ENCODE measurements at places on chromosomes 5 and 9. TPM values are rescaled to one million over a fixed set of nuclear protein-coding genes. Genes with fewer than 3 reads are reported as not detected.

Gene HMCN2
- 5.2 TPM for total RNA-seq

- no peak for DNase-seq
Observed at GRCh38 chr9:109164042-109164441, 3.0 kb downstream of the FRRS1L start.

- DNase-seq, result no peak
Observed at GRCh38 chr5:169561893-169562292, 21.7 kb upstream of the SPDL1 start.

DNA sequence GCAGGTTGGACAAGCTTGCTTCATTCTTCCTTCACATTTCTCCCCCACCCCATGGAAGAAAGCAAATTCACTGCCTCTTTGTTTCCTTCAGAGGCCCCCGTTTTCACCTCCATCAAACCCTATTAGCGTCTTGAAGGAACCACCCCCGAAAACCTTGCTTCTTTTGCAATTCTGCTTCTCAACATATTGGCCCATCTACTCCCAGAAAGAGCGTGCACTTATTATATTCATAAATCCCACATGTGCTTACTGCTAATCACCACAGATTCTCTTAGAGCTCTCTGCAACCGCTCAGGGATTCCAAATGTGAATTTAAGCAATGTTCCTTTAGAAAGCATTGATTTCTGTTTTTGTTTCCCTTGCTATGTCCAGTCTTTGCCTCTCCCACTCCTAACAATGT is 1.1 kb downstream of the F2RL2 start:
- DNase-seq, result no peak

DNA sequence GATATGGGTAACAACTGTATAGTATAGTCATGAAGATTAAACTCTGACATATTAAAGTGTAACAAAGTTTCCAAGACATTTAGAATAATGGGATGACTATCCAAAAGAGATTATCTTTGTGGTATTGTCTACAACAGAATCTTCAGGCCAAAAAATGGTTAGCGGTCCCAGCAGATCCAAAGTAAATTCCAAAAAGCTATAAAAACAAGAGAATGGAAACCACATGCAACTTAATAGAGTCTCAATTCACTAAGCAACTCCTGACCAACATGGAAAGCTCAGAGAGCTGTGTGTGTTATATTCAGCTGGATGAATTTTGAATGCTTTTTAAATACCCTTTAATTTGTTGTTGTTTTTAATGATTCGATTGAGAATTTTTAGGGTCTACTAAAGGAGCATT is 688.2 kb downstream of the CETN3 start:
- no peak for DNase-seq

Gene PLAC8L1
- total RNA-seq, result not detected

GRCh38 chr5:10527281-10527950 is 36.5 kb upstream of the ANKRD33B start:
- DNase-seq, result no peak

DNA sequence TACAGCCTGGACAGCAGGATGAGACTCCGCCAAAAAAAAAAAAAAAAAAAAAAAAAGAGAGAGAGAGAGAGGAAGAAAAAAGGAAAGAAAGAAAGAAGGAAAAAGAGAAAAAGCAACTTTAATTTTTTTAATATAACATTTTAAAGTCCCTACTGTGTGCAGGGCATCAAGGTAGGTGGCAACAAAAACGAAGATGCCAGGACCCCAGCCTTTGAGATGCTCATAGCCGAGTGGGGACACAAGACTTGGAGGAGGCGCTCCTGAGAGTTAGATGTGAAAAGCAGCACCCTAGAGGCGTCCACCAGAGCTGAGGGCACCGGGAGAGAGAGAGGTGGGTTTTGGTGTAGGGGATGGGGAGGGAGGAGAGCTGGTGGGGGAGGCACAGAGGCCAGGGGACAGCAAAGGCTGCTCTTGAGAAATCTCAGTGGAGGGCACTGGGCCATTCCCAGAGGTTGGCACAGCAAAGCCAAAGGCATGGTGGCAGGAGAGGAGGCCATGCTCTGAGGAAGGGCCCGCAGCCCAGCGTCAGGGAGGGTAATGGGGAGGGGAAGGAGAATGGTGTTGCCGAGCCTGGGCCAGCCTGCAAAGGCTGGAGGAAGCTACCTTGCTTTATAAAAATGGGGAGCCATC is 135.6 kb downstream of the C9orf50 start:
- no peak for DNase-seq

Gene TMED9
- total RNA-seq, result 61.0 TPM

DNA sequence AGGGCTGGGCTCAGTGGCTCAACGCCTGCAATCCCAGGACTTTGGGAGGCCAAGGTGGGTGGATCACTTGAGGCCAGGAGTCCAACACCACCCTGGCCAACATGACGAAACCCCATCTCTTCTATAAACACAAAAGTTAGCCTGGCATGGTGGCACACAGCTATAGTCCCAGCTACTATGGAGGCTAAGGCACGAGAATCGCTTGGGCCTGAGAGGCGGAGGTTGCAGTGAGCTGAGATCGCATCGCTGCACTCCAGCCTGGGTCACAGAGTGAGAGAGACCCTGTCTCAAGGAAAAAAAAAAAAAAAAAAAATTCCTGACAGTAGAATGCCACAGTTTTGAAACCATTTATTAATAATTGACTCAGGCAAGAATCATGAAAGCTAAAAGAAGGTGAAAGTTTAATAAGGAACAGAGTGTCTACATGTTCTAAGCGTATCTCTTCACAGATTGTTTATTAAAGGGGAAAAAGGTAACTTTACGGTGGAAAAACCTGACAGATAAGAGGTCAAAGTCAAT is 5.7 kb upstream of the PTGR1 start:
- DNase-seq, result no peak

DNA sequence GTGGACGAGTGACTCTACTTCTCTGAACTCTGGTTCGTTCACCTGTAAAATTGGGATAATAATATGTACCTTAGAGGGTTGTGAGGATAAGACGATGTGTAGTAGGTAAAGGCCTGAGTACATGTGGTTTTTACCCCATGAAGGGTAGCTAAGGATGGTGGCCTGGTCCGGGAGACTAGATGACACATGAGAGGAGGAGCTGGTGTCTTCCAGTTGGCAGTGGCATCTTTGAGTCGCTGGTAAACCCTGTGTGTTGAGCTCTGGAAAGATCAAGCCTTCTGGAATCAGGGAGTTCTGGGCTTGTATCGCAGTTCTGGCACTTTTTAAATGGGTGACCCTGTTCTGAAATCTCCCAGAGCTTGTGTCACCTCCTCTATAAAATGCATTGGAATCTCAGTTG is 166.4 kb upstream of the ZNF618 start:
- DNase-seq, result no peak

DNA sequence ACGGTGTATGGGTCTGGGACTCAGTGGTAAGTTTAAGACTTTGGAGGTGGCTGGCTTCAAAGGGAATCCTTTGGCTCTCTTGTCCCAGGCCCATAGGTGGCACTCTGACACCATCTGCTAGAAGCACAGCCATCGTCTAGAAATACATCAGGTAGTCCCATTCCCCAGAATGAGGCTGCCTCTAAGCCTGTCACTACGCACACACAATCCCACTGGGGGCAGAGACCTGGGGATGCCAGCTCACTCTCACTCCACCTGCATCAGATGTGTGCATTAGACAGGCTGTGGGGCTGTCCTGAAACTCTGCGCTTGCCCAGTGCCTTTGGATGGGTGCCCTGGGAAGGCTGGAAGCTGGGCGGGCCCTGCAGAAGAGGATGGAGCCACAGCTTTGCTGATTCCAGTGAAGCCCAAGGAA is 127.5 kb upstream of the PANK3 start:
- no peak for DNase-seq

DNA sequence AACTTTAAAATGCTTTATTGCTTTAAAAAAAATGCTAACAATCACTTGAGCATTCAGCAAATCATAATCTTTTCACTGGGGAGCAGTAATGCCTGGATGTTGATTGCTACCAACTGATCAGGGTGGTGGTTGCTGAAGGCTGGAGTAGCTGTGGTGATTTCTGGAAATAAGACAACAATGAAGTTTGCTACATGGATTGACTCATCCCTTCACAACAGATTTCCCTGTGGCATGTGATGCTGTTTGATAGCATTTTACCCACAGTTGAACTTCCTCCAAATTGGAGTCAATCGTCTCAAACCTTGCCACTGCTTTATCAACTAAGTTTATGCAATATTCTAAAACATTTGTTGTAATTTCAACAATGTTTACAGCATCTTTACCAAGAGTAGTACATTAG is 83.3 kb downstream of the MLLT3 start:
- no peak for DNase-seq

Gene CAVIN4
- total RNA-seq, result 66.6 TPM

DNA sequence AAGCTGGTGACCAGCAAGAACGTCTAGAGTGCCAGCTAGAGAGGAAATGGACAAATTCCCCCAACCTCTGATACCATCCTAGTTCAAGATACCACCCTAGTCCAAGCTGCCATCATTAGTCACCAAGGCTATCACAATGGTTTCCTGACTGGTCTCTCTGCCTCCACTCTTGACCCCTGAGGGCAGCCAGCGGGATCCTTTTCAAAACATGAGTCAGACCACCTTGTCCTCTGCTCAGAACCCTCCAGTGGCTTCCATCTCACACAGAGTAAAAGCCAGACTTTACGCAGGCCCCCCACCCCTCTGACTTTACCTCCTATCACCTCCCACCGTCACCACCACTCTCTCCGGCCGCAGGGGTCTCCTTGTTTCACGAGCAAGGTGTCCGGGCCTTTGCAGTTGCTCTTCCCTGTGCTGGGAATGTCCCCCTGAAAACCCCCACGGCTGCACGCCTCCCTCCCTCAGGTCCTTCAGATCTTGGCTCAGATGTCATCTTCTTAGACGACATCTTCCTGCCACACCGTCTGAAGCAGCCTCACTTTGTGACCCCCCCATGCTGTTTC is 42.2 kb upstream of the FBXW11 start:
- no peak for DNase-seq

DNA sequence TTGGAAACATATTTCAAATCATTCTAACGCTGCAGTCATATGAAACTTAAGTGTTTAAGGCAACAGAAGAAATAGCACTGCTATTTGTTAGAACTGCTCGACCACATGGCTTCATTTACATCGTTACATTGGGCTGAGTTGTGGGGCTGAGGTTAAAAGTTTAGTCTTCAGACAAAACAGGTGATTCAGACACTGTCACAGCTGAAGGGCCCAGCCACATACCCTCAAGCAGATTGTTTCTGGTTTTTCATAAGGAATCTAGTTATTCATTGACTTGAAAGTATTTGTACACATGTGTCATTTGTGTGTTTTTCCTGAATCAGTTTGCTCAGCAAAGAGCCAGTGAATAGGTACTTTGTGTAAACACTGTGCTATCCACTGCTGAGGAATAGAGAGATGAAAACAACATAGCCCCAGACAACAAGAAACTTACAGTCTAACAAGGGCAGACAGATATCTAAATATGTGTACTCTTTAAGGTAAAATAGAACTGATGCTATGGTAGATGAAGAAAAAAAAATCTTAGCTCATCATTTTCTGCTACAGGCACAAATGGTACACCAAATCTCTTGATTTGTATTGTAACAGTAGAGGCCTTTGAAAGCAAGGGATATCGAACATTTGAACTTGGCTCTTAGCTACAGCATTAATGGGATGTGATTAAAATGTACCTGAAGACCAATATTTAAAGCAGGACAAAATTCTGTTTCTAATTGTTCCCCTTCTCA is 357.6 kb upstream of the RPS23 start:
- DNase-seq, result no peak

- DNase-seq, result no peak
Observed at GRCh38 chr5:159678657-159679392, 237.5 kb upstream of the ADRA1B start.

- no peak for DNase-seq
Observed at GRCh38 chr5:143453720-143454119, 50.2 kb upstream of the NR3C1 start.

- DNase-seq, result no peak
Observed at GRCh38 chr5:82265047-82265446, 13.1 kb downstream of the RPS23 start.

- no peak for DNase-seq
Observed at GRCh38 chr5:153520137-153520536, 29.7 kb downstream of the GRIA1 start.
